ENCODE measurements at places on chromosomes 12 and 14.

GRCh38 chr14:32710231-32710671, 228.4 kb upstream of the NPAS3 start:
- ATAC-seq, result no peak

GRCh38 chr12:100612606-100613005, 39.1 kb downstream of the GAS2L3 start:
- no peak for ATAC-seq

DNA sequence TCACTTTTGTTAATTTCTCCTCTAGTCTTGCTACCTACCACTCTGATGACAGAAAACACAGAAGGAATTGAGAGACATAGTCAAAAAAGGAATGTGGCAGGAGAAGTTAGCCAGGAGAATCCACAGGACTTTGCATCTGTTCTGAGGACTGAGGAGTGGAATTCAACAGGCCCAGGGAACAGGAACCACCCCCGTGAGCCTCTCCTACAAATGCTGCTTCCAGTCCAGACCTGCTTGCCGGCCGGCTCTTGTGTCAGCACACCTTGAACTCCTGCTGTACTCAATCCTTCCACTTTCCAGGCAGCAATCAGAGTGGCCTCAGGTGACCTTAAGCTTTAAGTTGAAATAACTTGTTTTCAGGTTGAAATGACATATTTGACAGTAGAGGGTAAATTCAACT, 903.1 kb downstream of the BCL11B start:
- peak; percentile 80 for ATAC-seq

- ATAC-seq, result no peak
Measured at GRCh38 chr12:96670334-96670899, 181.0 kb downstream of the CFAP54 start.

GRCh38 chr12:84507956-84508850, 404.4 kb downstream of the SLC6A15 start:
- ATAC-seq, result peak; percentile 95

GRCh38 chr12:6230321-6231110, 30.3 kb downstream of the CD9 start:
- peak; percentile 14 for ATAC-seq

GRCh38 chr12:24814379-24815113, 134.4 kb downstream of the BCAT1 start:
- no peak for ATAC-seq

DNA sequence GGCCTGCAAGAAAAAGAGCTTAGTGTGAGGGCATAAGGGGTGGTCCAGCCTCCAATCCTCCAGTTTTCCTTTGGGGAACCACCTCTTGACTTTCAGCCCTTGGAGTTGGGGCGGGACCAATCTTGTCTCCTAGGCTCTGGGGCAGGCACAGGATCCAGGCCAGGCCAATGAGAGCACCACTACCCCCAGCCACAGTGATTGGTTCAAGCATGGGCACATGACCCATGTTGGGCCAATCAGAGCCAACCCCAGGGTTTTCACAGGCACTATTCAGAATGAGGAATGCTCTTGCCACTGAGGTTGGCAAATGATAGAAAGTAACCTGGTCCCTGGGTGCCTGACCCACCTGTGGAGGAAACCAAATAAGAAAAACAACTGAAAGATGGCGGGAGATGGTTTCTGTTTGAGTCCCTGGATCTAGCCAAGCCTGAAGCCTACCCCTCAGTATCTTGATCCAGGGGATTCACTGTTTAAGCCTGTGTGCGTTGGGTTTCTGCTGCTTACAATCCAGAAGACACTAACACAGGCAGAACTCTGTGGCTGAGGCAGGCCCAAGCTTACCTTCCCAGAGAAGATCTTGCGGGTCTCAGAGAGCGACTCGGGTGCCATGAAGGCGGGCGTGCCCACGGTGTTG, 42.9 kb downstream of the P2RX4 start:
- ATAC-seq, result no peak

GRCh38 chr12:88207921-88208620, 66.0 kb downstream of the TMTC3 start:
- peak; percentile 31 for ATAC-seq

- no peak for ATAC-seq
Measured at GRCh38 chr14:43939836-43940235, 567.2 kb downstream of the FSCB start.

- ATAC-seq, result no peak
Measured at GRCh38 chr12:114415525-114415868, 9.6 kb upstream of the TBX5 start.

GRCh38 chr14:84566109-84566508, 963.8 kb upstream of the FLRT2 start:
- no peak for ATAC-seq

GRCh38 chr12:51430196-51430895, 5.7 kb downstream of the SLC4A8 start:
- no peak for ATAC-seq

DNA sequence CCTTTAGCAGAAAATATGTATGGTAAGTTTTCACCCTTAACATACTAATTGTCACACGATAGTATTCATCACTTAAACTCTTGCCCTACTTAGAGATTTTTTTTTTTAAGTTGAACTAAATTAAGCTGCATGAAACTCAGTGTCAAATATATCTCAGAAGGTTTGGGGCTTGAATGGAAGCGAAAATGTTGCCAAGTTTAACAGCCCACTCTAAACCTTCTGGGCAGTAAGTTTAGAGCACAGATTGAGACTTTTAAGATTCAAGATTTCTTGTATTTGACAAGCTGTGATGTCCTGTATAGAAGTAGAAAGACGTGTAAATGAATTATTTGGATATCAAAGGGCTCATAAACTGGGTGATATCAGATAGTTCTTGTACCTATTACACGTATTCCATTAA, 287.3 kb upstream of the FLRT2 start:
- ATAC-seq, result no peak

GRCh38 chr14:47959740-47960139, 284.3 kb upstream of the MDGA2 start:
- no peak for ATAC-seq

GRCh38 chr12:120515496-120515895, 13.5 kb downstream of the COQ5 start:
- no peak for ATAC-seq

DNA sequence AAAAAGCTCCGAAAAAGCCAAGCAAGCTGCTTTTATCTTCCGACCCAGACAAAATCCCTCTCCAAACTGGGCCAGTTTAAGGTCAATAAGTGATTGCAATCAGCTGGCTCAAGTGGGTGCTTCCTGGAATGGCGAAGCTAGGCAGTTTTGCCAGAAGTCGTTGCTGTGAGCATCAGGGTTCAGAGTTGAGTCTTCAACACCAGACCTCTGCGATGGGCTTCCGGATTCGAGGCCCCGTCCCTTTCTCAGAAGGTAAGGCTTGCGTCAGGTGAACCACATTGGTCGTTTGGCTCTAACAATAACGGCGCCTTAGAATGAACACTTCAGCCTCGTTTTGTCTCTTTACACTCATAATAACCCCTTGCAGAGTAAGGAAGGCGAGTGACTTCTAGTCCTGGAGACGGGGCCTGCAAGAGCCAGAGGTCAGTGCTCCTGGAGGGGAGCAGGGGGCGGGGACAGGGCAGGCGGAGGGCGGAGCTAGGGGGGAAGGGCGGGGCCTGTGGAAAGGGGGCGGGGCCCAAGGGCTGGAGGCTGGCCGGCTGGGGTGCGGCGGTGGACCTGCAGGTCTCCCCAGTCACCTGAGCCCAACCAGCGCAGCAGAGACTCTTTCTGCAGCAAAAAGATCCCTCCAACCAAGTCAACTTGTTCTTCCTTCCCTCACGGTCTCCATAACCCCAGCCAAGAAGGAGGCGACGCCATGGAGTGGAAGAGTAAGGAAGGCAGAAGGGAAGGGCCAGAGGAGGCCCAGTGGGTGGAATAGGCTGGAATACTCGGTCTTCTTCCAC, 34.0 kb upstream of the NFYB start:
- no peak for ATAC-seq

DNA sequence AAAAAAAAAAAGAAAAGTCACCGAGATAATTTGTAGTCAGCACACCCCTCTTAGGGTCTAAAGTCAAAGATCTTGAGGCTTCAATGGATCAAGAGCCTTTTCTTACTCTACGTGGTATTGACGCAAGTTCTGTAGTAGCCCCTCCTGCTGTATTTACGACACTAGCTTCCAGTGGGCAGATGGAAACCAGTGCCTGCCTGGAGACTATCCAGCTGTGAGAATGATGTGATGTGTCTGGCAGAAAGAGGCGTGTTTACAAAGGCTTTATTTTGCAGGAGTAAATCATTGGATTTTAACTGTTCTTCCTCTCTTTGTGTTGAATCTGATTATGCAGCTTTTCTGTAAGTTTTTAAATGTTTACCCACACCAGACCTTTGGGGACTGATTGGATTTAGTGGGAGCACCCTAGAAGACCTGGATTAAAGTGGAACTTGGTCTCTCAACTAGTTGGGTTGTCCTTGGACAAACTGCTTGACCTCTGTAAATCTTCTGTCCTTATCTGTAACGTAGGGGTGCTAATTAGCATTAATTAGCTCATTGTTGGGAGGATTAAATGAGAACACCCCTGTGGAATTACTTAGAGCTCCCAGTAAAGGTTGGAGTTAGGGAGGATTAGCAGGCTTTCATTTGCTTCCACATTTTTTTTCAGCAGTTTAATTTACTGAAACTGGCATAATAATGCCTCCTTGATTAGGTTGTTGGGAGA, 72.4 kb downstream of the RASSF3 start:
- ATAC-seq, result no peak

GRCh38 chr14:53884601-53885000, 72.0 kb downstream of the BMP4 start:
- ATAC-seq, result no peak

- ATAC-seq, result no peak
Measured at GRCh38 chr12:108744021-108744897, 12.9 kb upstream of the CORO1C start.

- no peak for ATAC-seq
Measured at GRCh38 chr14:37438444-37438843, 156.6 kb downstream of the FOXA1 start.

DNA sequence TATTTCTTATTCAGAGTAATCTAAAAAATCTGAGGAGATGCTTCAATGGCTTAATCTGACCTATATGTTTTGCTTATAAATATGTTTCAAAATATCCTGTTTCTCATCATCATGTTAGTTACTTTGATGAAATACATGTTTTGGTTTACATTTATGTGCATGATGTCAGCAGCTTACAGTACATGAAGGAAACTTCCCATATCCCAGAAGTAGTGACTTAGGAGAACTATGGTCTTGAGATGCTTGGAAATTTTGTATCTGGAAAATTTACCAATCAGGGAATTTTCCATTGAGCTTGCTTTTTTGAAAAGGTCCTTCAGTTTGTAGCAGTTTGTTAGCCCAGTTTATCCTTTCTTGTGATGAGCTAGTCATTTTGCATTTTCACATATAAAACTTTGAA, 73.3 kb downstream of the RASSF8 start:
- no peak for ATAC-seq

DNA sequence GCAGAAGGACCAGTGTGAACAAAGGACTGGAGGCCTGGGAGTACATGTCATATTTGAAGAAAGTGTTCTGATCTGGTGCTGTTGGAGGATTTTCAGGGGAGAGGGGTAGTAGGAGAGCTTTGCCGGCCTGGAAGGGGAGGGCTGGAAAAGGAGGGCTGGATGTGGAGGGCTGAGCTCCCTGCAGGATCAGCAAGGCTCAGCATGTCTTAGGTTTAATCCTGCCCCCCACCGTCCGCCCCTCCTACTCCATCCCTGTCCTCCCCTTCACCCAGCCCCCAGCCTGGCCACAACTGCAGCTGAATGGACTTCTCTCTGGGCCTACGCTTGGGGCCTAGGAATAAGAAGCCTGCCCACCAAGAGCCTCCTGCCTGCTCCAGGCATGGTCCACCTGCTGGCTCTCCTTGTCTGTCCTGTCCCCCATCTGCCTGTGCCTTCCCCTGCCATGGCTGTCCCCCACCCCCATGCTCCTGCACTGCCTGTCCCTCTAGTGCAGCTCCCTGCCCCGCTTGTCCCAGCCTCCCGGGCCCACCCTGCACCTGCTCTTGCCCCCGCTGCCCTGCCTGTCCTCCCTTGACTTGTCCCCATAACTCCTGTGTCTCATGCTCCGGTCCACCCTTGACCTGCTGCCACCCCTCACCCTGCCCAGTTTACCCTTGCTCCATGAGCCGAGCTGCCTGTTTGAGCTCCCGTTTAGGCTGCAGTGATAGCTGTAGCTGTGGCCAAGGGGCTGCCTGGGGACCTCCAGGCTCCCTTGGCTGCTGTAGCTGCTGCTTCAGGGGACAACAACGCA, 9.8 kb upstream of the RARG start:
- ATAC-seq, result peak; percentile 16

GRCh38 chr12:129084875-129085826, 231.9 kb downstream of the GLT1D1 start:
- no peak for ATAC-seq

DNA sequence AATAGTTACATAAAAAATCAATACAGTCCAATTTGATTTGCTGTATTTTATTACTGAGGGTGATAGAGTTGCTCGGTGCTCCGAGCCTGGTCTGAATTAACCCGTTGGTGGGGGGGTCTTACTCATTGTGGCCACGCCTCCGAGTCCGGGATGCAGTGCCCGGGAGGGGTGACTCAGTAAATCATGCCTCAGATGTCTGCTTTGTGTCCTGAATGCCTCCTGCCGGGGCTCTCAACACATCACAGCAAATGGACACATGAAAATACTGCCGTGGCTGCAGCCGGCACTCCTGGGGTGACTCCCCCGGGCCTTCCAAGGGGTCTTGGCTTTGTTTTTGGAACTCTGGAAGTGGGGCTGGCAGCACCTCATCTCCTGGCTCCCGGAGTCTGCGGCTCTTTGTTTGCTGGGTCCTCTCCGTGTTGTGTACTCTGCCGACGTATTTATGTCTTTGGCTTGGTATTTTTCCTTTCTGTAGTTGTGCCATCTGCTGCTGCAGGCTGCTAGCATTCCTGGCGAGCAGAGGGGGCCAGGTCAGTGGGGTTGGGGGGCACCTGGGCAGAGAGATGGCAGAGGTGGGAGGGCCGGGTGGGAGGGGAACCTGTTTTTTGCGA, 129.0 kb downstream of the AACS start:
- ATAC-seq, result no peak

DNA sequence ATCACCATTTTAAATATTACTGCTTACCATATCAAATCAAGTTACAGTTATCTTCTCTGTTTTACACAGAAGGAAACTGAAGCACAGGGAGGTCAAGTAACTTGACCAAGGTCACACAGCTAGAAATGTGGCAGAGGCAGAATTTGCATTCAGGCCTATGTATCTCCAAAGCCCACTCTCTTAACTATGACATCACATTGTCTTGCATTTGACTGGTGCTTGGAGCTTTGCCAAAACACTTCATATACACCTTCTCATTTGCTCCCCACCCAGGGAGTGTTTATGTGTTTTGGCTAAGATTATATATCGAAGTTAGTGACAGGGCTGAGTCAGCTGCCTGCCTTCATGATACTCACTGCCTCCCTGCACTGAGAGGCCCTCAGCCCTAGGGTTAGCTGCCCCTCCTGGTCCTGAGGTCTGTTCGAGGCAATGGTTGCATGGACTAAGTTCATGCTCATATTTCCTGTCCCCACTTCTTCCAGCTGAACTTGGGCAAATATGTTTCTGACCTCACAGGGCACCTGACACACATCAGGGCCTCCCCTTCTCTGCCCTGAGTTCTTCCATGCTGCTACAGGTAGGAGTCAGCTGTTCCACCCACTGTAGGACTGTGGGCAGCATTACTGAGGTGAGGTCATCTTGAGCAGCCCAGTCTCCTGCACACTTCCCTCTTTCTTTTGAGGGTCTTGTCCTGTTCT, 1.8 kb downstream of the GALNT6 start:
- ATAC-seq, result peak; percentile 41

GRCh38 chr12:63023926-63024325, 89.0 kb upstream of the PPM1H start:
- no peak for ATAC-seq

Data from esophagus mucosa (tissue), 1 donor.